HepG2 (cell line): ENCODE measurements at places on chromosomes 13 and 19. TPM values are rescaled to one million over a fixed set of nuclear protein-coding genes. Genes with fewer than 3 reads are reported as not detected.

GRCh38 chr19:31553846-31554215, 204.6 kb upstream of the TSHZ3 start:
- no peak for DNase-seq

The ICAM3 gene
- polyA plus RNA-seq: 14.1 and 16.3 TPM in 2 replicates

The ZNF607 gene
- polyA plus RNA-seq: 3.8 and 4.2 TPM in 2 replicates

GRCh38 chr13:29081036-29081435, 260.9 kb downstream of the MTUS2 start:
- no peak for DNase-seq

GRCh38 chr13:97307882-97308624, 85.9 kb downstream of the MBNL2 start:
- peak; percentile 81 for DNase-seq

DNA sequence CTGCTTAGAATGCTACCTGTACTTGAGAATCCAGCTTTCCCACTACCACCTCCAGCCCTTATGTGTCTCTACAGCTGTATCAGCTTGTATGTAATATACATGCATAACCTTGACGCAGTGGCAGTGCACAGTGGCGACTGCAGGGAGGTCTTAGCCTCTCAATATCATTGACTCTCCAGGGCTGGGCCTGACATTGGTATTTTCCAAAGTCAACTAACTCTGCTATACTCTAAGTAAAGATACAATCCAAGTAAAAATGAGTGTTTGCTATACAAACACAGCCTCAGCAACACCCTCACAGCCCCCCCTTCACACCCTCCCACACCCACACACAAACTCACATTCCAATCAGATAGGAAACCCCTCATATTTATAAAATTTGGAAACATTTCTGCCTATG, 6.7 kb upstream of the UBL3 start:
- DNase-seq: no peak

- no peak for DNase-seq
Measured at GRCh38 chr19:29098863-29099481, 114.0 kb downstream of the UQCRFS1 start.

DNA sequence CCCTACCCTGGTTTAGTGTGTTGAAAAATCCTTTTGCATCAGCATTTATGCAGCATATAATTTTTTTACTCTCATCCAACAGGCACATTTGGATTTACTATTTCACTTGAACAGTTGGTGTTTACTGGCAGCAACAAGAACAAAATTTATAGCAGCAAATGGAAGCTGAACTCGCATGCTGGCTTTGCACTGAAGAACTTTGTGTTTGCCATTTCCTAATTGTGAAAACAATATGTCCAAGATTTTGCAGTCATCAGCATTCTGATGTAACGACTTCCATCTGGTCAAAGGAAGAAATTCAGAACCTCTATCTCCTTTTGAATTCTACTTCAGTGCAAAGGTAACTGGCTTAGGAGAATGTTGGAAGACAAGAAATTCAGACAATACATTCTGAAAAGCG, 131.0 kb downstream of the DLEU7 start:
- DNase-seq: no peak

DNA sequence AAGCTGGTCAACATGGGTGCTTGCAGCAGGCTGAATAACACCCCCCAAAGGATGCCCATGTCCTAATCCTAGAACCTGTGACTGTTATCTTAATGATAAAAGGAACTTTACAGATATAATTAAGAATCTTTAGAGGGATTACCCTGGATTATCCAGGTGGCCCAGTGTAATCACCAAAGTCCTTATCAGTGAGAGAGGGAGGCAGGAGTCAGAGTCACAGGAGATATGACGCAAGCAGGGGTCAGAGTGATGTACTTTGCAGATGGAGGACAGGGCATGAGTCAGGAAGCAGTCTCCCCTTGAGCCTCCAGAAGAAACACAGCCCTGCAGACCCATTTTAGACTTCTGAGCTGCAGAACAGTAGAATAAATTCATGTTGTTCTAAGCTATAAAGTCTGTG, 9.8 kb downstream of the ZNF606 start:
- no peak for DNase-seq

GRCh38 chr19:16018801-16019551, 57.3 kb upstream of the TPM4 start:
- DNase-seq: no peak

The OXGR1 gene
- polyA plus RNA-seq: not detected in 2 replicates

DNA sequence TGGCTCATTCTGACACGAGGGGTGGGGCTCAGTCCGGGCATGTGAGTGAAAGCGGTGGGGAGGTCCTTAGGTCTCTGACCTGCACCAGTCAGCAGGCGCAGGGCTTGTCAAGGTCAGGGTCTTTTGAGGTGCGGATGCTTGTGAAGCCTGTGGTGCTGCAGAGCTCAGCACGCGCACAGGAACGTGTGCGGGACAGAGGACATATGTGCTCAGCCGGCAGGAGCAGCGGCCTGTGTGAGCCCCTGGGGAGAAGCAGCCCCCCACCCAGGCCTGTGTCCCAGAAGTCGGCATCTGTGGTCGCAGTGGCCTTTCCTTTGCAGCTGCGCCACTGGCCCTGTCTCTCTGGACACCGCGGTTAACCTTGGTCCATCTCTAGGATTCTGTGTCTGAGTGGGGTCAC, 30.9 kb downstream of the ATP4B start:
- DNase-seq: no peak

GRCh38 chr13:40613192-40613818, 53.1 kb downstream of the FOXO1 start:
- DNase-seq: no peak

DNA sequence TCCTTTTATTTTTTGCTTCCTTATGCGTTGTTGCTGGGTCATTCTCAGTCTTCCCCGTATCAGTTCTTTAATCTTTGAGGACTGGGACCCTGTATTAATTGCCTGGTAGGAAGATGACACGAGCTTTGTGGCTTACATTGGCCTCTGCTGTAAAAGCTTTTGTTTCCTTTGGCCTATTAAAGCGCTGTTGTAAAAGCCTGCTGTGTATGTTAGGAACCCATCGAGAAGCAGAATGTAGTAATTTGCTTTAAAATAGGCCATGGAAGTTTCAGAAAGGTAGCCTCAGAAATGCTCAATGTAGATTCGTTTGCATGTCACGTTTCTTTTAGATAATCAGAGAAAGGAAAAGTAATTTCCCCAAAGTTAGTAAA, 257.5 kb upstream of the STARD13 start:
- DNase-seq: no peak

DNA sequence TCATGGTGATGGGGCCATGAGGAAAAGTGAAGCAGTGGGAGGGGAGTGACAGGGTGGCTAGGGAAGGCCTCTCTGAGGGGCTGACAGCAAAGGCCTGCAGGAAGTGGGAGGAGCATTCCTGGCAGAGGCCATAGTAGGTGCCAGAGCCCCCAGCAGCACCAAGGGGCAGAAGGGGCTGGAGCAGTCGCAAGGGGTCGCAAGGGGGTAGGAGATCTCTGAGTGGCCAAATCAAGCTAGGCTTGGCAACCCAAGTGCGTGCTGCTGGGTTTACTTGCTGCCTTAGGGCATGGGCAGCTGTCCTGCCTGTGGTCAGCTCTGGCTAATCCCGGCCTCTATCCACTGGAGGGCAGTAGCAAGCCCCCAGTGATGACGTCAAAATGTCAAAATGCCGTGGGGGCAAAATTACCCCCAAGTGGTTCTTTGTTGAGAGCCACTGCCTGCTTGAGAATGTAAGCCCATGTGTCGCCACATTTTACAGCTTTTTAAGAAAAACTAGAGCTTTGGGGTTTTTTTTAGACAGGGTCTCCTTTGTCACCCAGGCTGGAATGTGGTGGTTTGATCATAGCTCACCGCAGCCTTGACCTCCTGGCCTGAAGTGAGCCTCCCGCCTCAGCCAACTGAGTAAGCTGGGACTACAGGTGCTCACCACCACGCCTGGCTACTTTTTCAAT, 11.8 kb downstream of the CCDC97 start:
- DNase-seq: peak; percentile 82

DNA sequence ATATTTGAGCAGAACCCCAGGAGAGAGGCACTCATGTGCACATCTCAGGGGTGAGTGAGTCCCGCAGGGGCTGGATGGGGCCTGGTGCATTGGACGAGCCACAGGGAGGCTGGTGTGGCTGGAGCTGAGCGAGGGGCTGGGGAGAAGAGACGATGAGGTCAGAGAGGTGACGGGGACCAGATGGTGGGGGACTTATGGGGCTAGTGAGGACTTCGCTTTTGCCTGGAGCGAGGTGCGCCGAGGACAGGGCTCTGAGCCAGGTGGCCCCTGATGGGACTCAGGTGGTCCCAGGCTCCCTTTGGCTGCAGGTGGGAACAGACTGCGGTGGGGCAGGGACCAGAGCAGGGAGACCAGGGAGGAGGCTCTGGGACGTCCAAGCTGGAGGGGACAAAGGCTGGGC, 6.9 kb upstream of the FXYD3 start:
- no peak for DNase-seq

GRCh38 chr19:32908641-32909190, 39.1 kb upstream of the SLC7A9 start:
- DNase-seq: no peak

GRCh38 chr13:44489751-44490150, 86.4 kb downstream of the TSC22D1 start:
- DNase-seq: no peak

DNA sequence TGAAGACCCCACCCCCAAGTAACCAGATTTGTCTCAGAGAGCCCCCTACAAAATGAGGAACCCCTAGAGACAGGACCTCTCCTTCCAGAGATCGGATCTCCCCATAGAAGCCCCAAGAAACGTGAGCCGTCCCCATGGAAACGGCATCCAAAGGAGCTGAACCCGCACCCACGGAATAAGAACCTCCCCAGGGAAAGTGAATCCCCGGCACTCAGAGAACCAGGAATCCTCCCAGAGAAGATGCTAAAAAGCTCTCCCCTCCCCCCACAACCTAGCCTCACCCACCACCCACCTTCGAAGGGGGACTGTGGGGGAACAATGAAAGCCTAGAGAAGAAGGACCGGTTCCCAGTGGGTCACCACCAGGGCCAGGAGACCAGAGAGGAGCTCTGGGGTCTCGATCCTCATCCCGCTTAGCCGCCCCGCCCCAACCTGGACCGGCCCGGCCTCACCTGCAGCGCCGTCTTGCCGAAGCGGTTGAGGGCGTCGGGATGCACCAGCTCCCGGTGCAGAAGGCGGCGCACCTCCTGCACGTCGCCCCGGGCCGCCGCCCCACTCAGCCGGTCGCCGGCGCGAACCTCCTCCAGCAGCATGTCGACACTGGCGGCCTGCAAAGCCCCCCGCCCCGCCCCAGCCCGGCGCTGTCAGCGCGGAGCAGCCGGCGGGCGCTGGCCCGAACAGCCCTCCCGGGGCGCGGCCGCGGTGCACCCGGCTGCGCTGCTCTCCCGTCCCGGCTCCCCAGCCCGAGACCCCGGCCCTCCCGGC, 535 bp downstream of the CDKN2D start:
- DNase-seq: no peak

DNA sequence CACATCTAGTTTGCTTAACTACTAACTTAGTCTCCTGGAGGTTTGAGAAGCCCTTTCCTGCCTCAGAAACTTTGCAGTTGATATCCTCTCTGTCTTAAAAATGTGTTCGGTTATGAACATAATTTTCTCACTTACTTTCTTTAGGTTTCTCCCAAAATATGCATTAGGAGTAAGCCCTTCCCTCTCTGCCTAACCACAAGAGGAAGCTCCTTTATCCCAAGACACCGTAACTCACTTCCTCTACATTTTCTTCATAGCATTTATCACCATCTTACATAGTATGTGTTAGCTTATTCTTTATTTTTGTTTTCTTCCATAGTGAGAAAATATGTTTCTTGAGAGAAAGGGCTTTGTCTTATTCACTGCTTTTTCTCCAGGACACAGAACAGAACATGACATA, 952.5 kb upstream of the ATXN8OS start:
- DNase-seq: no peak

GRCh38 chr13:112953591-112954487, 15.2 kb upstream of the MCF2L start:
- peak; percentile 58 for DNase-seq

GRCh38 chr19:19670070-19670551, 1.5 kb downstream of the ZNF101 start:
- no peak for DNase-seq

DNA sequence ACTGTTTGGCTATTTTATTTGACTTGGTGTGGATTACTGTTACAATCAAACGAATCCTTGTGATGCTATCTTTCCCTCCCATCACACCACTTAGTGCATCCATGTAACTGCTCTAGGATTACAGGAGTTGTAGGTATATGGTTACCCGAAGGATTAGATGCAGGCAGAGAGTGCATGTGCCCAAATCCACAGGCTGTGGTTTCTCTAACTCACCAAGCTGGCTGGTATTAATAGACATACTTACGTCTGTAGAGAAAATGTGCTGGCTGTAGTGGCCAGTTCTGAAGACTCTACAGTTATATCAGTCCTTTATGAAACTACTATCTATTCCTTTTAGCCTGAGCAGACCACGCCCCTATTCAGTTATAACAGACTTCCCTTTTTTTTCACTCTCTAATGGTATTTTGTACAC, 1.1 kb upstream of the HMGB1 start:
- no peak for DNase-seq

DNA sequence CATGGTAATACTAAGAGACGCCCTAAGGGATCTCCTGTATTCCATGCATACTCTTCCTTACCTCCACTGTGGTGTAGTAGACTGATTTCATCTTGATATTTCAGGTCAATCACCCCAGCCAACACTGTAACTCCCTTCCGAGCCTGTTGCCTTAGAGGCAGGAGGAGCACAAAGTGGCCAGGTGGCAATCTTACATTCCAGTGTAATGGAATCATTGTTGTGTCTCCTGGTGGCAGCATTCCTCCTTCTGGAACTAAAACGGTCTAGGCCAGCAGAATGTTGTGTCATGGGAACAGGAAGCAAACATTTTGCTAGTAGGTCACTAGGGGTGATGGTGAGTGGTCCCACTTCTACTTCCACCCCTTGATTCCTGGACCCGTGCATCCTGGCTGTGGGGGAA, 405.7 kb upstream of the SLC10A2 start:
- no peak for DNase-seq

GRCh38 chr19:7006135-7006704, 15.0 kb downstream of the MBD3L2B start:
- no peak for DNase-seq

The GPC5 gene
- polyA plus RNA-seq: 0.07 and 0.21 TPM in 2 replicates

GRCh38 chr13:32255724-32256109, 59.4 kb downstream of the ZAR1L start:
- DNase-seq: peak; percentile 97

GRCh38 chr13:30107121-30107520, 200.2 kb downstream of the KATNAL1 start:
- DNase-seq: no peak

GRCh38 chr13:47484548-47484947, 516.5 kb downstream of the SUCLA2 start:
- DNase-seq: no peak

DNA sequence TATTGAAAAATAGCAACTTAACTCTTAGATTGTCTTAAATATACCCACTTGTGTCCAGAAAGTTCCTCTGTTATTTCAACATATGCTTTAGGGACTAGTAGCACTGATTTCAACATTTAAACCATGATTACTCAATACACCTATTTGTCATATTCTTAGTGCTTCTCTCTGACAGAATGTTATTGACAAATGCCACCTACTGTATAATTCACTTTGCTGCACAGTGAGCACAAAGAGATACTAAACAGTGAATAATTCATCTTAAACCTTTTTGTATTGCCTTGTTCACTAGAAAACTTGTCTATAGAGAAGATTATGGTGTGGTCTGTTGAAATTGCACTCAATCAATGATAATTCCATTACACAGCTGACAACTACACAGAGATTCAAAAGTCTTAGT, 692.6 kb downstream of the PCDH17 start:
- no peak for DNase-seq
